ENCODE measurements at places on chromosomes 2 and 18.

GRCh38 chr2:200360364-200360763 lies 53.9 kb downstream of the SPATS2L start:
- no peak for DNase-seq

- no peak for DNase-seq
Observed at GRCh38 chr2:86323273-86324021, 14.0 kb downstream of the REEP1 start.

DNA sequence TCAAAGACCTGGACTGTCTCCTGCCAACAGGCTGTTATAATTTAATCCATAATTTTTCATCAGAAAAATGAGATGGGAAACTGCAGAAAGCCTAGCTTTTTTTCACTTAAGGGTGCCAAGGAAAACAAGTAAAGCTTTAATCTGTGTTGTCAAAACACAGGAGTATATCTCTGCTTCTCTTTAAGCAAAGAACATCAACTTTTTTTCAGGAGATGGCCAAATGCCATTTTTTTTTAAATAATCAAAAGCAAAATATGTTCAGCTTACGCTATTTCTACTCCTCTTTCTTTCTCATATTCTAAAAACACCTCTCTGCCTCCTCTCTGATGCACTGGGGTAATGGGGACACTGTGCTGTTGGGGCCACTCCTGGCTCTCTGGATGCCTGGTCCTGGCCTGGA lies 73.1 kb upstream of the NXPH2 start:
- no peak for DNase-seq

- no peak for DNase-seq
Observed at GRCh38 chr2:24906466-24906865, 13.6 kb downstream of the ADCY3 start.

DNA sequence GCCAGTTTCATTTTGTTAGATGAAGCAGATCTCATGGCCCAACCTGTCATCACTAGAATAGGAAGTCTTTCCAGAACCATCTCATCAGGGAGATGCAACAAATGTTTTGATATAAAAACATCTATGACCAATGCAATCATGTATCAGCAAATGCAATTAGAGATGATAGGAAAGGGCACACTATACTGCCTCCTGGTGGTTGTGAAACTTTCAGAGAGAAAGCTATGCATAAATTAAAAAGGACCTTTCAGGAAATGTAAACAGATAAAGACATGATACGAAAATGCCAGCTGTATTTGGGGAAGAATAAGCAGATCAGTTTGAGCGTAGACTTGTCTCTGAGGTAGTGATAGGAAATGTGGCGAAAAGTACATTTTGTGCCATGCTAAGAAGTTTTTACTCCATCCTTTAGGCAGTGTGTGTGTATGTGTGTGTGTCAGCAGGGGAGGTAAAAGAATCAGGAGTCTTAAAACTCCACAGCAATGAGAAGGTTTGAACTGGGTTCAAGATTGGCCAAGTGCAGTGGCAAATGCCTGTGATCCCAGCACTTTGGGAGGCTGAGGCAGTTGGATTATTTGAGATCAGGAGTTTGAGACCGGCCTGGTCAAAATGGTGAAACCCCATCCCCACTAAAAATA lies 479.3 kb downstream of the CPS1 start:
- no peak for DNase-seq

DNA sequence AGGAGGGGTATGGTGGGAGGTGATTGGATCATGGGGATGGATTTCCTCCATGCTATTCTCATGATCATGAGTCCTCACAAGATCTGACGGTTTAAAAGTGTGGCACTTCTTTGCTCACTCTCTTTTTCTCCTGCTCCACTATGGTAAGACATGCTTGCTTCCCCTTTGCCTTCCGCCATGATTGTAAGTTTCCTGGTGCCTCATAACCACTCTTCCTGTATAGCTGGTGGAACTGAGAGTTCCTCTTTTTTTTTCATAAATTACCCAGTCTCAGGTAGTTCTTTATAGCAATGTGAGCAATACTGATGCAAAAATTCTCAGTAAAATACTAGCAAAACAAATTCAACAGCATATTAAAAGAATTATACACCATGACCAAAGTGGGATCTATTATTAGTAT lies 728.5 kb upstream of the SLC8A1 start:
- no peak for DNase-seq

GRCh38 chr2:4020649-4021048 lies 317.3 kb downstream of the DCDC2C start:
- DNase-seq = no peak

GRCh38 chr2:6896930-6897759 lies 19.6 kb downstream of the RSAD2 start:
- no peak for DNase-seq

GRCh38 chr2:54456612-54457322 lies 640 bp downstream of the SPTBN1 start:
- DNase-seq = no peak

- no peak for DNase-seq
Observed at GRCh38 chr2:216428618-216429350, 16.5 kb downstream of the SMARCAL1 start.

All from CD4-positive, alpha-beta T cell treated with Interleukin-15 for 1 hour (primary cell).